ENCODE measurements at places on chromosomes 1 and 21.
A peak's percentile ranks its signal among the peaks of the same experiment; 100 is the strongest.

DNA sequence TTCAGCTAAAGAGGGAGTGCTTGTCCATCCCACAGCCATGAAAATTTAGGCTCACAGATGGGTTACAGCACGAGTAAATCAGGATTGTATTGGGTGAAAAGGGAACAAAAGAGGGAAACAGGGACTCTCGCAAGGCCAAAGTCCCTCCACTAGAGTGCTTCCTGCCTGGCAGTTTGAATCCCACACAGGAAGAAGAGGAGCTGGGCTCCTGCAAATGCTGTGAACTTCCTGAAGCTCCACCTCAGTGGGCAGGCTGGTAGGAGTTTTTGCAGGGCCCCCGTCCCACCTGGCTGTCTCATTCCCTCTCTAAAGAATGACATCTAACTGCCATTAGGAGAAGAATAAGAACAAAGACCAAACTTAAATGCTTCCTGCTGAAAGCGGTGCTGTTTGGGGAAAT lies 712.0 kb upstream of the PRMT6 start:
- no peak for DNase-seq

GRCh38 chr1:229075716-229076115 lies 195.2 kb upstream of the RAB4A start:
- DNase-seq, result no peak

DNA sequence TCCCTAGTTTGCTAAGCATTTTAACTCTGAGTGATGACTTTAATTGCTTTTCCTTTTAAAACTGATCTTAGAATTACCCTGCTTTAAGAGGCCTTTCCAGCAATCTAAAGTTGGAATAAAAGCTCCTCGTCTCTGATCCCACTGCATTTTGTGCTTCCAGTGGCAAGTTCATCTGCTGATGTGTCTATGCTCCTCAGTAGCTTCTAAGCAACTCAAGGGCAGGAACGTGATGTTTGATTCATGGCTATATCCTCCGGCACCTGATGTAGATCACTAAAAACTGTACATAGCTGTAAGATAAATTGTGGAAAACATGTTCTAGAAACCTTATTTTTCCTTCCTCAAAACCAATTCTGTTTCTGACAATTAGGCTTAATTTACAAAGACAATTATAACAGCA lies 12.5 kb downstream of the CYYR1 start:
- DNase-seq, result no peak

DNA sequence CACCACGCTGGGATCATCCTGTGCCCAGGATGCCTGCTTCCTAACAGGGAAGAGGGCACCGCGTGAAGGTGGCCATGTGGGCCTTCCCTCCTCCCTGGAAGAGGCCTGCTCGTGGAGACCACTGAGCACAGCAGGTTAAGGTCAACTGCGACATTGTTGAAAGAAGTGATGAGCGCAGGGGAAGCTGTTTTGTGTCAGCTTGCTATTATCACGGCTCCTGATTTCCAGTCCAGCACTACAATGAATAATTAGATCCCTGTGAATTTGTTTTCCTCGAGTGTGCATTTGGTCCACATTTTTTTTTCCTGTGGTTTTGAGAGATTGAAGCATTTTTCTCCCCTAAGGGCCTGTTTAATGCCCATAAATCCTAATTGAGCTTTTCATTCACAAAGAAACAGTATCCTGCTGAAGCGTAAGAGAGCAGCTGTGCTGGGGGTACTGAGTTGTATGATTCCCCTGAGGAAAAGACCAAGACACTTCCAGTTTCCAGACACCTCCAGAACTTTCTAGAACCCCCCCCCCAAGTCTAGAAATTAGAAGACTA lies 204.9 kb downstream of the KCNJ6 start:
- no peak for DNase-seq

DNA sequence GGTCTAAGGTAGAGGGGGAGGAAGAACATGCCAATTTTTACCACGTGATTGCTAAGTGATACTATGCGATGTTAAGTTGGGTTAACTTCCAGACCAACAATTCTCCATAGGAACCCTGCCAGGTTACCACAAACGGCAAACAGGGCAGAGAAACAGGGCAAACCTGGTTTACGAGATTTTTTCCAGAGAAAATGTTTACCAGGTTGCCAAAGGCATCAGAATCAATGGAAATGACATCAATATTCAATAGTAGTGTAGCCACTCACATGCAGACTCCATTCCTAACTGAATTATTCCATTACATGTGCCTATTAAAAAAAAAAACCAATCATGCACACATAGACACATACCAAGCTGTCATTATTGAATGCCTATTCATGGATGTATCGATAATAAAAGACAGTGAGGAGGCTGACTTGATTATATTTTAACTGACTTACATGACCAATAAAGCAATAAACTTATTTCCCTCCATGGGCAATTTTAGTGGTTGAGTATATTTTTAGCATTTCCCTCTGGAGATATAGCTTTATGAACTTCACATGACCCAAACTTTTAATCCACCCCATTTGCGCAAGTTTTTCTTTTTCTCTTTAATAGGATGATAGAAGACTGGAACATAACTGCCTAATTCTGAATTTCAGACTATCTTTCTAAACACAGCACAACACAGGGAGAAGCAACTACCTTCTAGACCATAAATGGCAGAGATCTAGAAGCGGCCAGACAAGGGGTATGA lies 40.5 kb upstream of the KCNE1 start:
- DNase-seq, result no peak

DNA sequence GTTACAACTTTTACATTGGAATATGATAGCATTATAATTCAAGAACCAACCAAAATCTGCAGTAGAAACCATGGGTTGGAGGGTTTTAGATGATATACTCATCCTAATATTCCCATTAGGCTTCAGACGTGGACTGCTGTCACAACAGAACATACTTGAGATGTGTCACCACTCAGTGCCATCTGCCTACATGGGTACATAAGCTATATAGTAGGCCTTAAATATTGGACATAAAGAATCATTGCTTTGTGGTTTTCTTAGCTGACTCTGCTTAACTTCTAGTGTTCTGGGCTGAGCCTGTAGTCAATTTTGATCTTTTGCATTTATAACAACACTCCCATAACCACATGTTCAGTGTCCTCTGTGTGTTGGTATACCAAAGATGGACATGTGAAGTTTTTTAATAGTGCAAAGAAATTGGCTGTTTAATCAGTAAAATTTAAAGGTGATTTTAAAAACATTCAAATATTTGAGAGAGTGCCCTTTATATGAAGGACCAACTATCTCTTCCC lies 14.2 kb downstream of the RAP1A start:
- no peak for DNase-seq

- DNase-seq, result no peak
These were observed 528.1 kb downstream of the DPYD start for GRCh38 chr1:97392701-97393100.

- no peak for DNase-seq
These were observed 192.9 kb upstream of the GALNT2 start for GRCh38 chr1:229874136-229874535.

GRCh38 chr21:29403301-29403700 lies 104.6 kb downstream of the BACH1 start:
- DNase-seq, result no peak

GRCh38 chr1:203662360-203662759 lies 35.7 kb downstream of the ATP2B4 start:
- no peak for DNase-seq

GRCh38 chr1:155977690-155978324 lies 540 bp downstream of the ARHGEF2 start:
- no peak for DNase-seq

DNA sequence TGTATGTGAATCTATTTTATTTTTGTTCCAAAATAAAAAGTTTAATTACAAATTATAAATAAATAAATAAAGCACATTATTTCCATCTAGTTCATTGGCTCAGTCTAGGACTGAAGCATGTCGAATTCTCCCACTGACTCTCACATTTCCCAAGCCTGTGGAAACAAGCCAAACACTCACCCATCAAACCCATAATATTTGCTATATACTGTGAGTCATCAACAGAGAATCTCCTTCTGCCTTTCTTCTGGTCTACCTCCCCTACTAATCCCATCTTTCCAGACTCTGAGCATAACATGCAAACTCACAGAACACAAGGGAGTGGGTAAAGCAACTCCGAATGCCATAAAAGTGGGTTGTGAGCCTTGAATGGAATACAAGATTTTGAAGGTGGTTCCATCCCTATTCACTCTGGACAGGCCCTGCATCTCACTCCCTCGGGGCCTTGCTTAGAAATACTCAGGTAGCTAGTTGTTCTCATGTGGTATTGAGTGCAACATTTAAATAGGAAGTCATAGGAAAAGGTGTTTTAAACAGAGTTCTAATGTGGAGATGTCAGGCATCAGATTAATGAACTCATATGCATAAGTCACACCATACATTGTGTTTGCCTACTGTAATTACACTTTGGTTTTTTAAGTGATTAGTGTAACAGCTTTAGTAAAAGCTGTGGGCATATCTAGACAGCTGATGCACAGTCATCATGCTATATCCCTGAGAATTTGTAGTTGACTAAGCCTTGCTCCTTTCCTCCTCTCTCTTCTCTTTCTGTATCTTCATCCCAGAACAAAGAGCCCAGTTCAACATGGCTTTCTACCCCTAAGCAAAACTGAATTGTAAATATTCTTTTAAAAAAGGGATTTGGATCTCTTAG lies 47.0 kb downstream of the F5 start:
- no peak for DNase-seq

GRCh38 chr1:72281144-72281543 lies 1.2 kb downstream of the NEGR1 start:
- no peak for DNase-seq

DNA sequence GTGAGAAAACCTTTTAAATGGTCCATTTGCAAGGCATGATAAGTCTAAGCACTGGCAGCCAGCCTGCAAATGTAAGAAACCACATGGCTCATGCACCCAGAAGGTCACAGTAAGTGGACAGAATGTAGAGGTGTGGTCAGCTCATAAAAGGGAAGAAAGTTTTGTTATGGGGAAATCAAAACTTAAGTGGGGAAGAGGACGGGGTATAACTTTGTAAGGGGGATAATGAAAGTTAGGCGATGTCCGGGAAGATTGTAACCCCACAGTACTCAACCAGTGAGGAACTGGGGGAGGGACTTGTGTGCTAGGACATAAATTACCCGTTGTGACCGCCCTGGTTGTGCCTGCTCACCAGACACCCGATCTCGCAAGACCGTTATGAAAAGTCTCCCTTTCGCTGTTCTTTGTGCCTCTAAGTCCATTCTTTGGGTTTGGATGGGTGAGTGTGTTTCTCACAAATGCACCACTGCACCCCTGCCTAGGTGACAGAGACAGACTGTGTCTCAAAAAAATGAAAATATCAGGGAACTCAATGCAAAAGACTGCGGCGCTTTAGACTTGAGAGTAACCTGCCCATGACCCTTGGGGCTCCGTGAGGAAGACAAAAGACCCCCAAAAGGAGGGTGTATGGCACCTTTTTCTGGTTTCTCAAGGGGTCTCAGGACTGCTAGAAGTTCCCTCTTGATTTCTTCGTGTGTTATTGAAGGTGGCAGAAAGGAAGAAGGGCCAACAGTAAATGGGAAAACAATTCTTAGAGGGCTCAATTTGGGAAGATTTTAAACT lies 28.6 kb upstream of the ZNF496 start:
- no peak for DNase-seq

GRCh38 chr1:235866913-235867845 lies 473 bp upstream of the LYST start:
- peak; percentile 87 for DNase-seq

GRCh38 chr1:37825506-37825905 lies 17.5 kb upstream of the YRDC start:
- no peak for DNase-seq

DNA sequence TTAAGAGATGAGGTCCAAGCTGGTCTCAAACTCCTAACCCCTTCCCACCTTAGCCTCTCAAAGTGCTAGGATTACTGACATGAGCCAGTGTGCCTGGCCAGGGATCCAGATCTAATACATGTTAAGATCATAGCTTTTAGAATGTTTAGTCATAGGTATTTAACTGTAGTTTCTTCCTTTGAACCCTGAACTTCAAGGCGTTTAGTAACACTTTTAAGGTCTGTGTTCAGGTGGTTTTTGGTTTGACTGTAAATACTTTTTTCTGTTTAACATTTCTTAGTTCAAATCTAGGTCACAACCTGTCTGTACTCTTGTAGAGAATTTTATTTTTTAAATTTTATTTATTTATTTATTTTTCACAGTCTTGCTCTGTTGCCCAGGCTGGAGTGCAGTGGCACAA lies 28.1 kb downstream of the RAP1A start:
- no peak for DNase-seq

DNA sequence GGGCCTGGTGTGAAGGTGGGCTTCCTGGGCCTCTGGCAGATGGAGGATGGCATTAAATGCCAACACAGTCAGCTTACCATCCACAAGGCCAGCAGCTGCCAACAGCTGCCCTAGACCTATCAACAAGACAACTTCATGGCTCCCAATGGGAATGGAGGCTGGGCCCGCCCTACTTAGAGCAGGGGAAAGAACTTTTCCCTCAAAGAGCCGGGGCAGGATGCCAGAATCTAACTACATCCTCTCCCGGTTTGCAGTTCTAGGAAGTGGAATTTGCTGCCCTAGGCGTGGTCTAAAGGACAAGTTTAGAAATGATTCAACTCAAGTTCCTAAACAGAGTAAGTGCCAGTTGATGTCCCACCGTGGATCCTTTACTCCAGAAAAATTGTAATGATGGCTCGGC lies 13.1 kb downstream of the ICMT start:
- no peak for DNase-seq

DNA sequence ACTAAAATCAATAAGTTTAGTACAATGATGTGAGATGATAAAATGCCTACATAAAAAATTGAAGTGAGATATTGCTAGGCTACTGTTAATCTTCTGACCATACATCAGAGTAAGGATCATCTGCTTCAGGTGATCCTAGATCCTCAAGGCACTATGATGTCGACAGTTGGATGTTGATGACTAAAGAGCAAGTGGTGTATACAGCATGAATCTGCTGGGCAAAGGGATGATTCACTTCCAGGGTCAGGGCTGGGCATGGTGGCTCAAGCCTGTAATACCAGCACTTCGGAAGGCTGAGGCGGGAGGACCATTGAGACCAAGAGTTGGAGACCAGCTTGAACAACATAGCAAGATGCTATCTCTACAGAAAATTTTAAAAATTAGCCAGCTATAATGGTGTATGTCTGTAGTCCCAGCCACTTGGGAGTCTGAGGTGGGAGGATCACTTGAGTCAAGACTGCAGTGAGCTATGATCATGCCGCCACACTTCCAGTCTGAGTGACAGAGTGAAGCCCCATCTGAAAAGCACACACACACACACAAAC lies 24.6 kb downstream of the NUF2 start:
- DNase-seq, result no peak

DNA sequence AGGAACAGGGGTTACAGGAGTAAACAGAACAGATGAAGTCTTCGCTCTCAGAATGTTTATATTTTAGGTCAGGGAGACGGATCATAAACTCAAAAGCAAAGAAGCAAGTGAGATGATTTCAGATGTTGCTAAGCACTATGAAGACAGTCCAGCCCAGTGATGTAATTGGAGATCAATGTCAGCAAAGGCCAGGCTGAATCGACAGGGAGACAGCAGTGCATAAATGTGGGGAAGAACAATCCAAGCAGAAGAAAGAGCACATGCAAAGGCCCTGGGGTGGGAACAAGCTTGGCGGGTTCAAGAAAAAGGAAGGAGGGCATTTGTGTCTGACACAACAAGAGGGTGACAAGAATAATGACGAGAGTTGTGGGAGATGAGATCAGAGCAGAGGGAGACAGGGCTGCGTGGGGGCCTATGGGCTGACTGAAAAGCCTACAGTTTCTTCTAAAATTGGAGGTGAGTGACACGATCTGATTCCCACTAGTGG lies 47.0 kb downstream of the TAS1R2 start:
- DNase-seq, result no peak
